ENCODE measurements at places on chromosomes 3 and 15.

GRCh38 chr3:5332270-5332956, 144.9 kb downstream of the EDEM1 start:
- no peak for DNase-seq

DNA sequence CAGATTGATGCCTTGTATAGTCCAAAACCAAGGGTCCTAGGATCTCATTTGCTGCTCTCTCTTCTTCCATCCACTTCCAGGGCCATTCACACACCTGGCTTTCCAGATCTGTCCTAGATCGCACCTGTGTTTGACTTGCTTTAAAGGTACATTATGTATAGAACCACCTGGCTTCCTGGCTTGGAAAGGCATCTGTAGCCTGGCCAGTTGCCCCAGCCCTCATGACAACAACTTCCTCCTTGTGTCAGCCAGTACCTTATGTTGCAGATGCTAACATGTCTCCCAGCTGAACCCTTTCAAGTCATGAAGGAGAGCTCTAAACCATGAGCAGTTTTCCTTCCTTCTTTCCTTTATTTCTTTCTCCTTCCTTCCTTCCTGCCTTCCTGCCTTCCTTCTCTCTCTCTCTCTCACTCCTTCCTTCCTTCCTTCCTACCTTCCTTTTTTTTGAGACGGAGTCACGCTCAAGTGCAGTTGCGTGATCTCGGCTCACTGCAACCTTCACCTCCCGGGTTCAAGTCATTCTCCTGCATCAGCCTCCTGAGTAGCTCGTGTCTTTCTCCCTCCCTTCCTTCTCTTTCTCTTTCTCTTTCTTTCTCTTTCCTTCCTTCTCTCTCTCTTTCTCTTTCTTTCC, 2.5 kb upstream of the HTR3C start:
- no peak for DNase-seq

- DNase-seq = no peak
Observed at GRCh38 chr3:167318306-167318705, 61.8 kb downstream of the ZBBX start.

GRCh38 chr3:65664446-65664845, 374.3 kb downstream of the MAGI1 start:
- no peak for DNase-seq

DNA sequence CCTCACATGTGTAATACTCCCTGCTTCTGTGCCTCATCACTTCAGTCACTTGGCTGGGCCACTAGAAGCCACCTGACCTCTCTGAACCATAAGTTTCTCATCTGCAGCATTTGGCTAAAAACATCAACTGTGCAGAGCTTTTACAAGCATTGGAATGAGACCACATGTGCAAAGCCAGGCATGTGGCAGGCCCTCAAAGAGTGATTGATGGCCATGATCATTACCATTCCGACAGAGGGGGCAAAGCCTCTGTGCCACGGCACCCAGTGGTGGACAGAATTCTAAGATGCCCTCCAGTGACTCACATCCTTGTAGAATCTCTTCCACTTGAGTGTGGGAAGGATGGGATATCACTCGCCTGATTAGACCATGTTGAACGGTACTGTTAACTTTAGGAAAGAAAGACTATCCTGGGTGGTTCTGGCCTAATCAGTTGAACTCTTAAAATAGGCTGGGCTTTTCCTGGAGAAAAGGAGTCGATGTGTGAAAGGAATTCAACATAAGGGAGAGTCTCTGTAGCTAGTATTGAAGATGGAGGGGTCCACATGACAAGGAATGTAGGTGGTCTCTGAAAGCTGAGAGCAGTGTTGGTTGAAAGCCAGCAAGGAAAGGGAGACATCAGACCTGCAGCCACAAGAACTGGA, 13.5 kb downstream of the CDCP1 start:
- DNase-seq = no peak

All from GM18507 (cell line).